ENCODE measurements at places on chromosomes 3 and 15. TPM values are rescaled to one million over a fixed set of nuclear protein-coding genes. Genes with fewer than 3 reads are reported as not detected.

Gene SIDT1
- total RNA-seq = 21.3 TPM

Gene ROBO1
- 3.0 TPM for total RNA-seq

Gene HYAL3
- total RNA-seq = 7.1 TPM

Gene TRPM1
- total RNA-seq = not detected

Gene MAP1A
- total RNA-seq = 1.8 TPM

Gene CHRM5
- not detected for total RNA-seq

Gene IL5RA
- 0.77 TPM for total RNA-seq

Gene IL17RD
- 0.07 TPM for total RNA-seq

- DNase-seq = no peak
Observed at GRCh38 chr3:11932636-11933035, 71.6 kb upstream of the SYN2 start.

DNA sequence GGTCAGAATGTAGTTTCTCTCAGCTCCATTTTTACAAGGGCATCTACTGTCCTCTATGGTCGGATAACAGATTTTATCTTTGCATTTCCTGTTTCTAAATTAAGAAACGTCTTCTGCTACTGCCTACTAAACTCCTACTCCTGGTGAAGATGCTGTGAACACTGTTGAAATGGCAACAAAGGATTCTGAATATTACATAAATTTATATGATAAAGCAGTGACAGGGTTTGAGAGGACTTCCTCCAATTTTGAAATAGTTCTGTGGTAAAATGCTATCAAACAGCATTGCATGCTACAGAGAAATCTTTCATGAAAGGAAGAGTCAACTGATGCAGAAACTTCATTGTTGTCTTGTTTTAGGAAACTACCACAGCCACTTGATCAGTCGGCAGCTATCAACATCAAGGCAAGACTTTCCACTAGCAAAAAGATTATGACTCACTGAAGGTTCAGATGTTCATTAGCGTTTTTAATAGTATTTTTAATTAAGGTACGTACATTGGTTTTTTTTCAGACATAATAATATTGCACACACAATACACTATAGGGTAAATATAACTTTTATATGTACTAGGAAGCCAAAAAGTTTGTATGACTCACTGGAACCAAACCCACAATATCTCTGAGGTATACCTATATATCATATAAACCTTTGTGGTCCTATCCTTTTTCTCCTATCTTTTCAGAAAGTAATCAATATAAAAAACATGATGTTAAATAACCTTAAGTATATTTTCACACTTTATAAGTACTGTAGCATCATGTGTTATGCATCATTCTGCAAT, 156.1 kb downstream of the STAG1 start:
- DNase-seq = no peak

DNA sequence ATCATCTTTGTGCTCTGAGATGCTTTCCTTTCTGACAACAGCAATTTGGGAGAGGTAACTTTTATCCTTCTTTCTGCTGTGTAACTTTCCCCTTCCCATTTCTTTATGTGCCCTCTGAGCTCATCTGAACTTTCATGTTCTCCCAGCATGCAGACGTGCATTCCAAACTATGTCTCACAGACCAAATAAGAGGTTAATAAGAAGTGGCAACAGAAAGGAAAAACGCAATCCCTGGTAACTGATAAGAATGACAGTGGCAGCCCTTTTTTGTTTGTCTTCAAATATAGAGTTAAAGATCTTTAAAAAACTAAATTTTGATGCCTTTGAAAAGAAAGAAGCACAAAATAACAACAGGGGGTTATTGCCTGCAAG, 533.4 kb downstream of the FOXP1 start:
- no peak for DNase-seq

GRCh38 chr3:71005702-71006321, 577.7 kb downstream of the FOXP1 start:
- DNase-seq = no peak

DNA sequence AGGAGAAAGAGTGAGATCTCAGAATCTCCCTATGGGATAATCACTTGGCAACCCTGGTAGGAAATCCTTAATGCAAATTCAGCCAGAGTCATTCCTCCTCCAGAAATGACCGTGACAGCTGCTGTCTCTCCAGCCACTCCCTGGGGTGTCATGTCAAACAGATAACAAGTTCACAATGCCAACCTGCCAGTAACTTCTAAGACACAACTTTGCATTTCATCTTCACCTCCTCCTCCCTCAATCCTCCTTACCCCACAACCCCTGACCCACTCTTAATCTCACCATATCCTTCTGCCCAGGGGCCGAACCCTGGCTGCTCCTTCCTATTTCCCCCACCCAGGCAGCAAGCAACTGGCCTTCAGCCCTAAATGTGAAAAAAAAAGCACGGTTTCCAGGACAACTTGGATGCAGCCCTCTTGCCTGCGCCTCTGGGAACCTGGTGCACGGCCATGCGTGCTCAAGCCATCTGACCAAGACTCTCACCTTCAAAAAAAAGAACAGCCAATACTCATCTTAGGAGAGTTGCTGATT, 166.0 kb downstream of the NTRK3 start:
- no peak for DNase-seq

GRCh38 chr15:66481107-66481856, 16.3 kb downstream of the SNAPC5 start:
- DNase-seq = no peak

GRCh38 chr3:29514912-29515311, 234.0 kb downstream of the RBMS3 start:
- DNase-seq = no peak

DNA sequence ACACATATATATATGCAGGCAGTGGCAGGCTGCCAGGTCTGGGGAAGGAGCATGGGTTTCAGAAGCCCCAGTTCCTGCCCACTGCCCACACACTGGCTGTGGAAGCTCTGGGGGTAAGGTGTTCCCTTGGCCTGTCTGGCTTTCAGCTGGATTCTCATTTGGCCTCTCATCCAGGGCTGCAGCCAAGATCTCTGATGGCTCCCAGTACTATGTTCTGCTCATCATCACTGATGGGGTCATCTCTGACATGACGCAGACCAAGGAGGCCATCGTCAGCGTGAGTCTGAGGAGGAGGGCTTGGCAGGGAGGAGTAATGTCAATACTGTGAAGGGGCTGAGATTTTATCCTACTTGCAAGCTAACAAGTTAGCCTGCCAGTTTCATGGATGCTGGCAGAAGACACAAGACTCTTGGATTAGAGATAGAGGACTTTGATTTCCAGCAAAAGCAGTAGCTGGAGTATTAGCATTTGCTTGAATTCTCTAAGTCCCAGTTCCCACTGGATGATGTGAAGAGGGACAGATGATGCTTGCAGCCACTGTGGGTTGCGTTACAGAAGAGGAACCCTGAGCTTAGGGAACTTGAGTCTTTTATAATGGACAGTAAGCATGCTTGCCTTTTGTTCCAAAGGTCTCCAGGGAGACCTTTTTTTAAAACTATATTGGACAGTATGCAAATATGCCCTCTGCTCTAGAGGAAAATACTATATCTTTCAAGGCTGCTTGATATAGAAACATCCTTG, 5.6 kb upstream of the BRPF1 start:
- DNase-seq = no peak

DNA sequence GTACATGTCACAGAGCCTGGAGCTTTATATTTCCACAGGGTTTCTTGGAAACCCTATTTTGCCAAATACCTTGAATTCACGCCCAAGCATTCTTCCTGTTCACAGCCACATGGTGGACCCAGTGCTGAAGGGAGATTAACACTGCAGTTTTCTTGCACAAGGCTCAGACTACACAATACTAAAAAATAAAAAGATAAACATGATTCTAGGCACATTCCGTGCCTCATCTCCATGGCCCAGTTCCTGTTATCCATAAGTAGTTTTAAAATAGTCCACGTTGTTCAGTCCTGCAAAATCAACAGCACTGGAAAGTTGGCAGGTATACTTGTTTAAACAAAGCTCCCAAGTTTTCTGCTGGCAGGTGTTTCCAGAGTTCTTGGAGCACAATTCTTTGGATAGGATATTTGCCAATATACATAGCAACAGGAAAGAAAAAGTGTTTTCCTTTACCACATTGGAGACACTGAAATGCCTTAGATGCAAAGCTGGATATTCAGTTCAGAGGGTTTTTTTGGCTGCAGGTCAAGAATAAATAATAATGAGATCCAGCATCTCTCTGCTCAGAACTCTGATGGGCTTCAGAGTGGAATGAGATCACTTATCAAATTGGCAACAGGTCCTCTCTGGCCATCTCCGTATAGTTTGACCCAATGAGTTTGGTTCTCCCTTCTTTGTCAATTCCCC, 88.1 kb upstream of the TGFBR2 start:
- DNase-seq = no peak

DNA sequence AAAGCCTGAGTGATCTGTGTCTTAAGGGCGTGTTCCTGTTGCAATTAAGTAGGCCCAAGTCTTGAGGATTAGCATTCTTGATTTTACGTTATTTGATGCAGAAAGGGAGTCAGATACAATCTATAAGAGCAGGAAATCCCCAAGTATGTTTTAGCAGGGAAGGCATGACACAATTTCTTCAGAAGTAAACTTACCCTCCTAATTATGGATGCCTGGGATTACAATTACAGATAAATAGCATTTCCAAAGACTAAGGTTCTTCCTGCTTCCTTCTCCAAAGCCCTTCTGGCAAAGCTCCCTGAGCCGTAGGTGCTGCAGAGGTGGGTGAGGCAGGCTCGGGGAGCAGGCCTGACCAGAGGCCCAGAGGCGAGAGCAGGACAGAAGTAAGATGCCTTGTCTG, 34.9 kb upstream of the ST6GAL1 start:
- DNase-seq = no peak

DNA sequence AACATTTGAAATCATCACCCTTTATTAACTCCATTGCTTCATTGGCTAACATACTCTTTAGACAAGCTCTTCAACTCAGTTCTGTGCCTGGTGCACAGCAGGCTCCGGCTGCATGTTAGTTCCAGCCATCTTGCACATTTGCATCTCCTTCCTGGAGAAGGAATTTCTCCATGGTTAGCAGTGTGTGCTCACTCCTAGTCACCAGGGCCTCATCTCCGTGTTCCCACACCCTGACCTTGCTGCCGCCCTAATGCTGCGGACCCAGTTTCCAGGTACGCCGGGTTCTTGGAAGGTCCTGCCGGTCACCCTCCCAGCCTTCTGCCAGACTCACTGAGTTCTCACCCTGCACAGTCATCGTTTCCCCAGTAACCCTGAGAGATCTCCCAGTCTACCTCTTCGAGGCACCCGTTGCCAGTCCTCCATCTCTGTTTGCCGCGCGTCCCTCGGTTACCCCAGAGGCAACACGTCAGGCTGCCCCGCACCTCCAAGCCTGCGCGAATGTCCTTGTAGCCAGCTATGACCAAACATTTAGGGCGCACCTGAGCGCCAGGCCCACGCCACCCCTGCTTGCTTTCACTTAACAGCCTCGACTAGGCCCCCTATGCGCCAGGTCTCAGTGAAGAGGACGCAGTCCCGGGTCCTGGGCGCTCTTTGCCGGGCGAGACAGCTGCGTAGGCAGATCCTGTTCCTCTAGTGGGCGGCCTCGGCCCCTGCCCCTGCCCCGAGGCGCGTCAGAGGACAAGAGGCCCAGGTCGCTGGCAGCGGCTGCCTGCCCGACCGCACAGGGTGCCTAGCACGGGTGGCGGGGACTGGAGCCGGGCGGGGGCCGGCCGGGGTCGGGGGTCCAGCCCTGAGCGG, 747 bp upstream of the ZNF592 start:
- peak; percentile 77 for DNase-seq

DNA sequence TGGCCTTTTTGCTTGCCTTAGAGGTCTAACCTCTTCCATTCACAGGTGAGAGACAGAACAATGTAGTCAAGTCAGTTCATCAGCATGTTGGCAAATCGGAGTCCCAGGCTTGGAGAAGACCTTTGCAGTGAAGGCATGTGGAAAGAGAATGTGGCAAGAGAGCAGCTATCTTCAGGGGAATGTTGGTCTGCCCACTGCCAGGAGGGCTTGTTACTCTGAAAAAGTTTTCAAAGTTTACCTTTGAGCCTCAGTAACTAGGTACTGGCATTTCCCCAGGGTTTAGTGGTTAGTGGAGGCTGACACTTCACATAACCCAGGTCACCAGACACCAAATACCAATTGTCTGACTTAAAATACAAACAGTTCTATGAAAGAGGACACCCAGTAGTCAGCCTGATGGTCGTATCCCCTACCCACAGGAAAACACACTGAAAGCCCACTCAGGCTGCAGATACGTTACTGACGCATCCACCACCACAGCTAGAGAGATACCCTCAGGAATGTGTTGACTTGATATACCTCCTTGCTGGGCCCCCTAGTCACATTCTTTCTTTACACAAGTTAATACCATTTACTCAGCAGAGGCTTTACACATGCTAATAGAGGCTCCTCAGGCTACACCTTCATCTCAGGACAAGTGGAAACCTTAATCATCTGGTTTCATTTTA, 9.7 kb upstream of the ARID3B start:
- no peak for DNase-seq

GRCh38 chr3:12289524-12289923, 654 bp downstream of the PPARG start:
- DNase-seq = no peak

DNA sequence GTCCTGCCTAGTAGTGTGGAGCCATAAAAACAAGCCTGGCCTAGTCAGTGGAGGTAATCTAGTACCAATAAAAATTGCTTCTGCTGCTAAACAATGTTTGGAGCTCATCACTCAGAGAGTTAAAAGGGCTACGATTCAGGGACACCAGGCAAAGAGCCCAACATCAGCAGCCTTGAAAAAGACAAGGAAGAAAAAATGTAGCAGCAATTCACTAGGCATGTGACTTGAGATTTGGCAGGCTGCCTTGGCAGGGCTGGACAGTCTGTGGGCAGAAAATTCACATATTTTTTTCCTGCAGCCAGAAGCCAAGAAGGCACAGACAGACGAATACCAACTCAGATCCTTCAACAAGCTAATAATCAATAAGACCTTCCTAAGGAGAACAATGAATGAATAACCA, 47.2 kb downstream of the IGSF11 start:
- DNase-seq = no peak

GRCh38 chr3:188053710-188054380, 100.1 kb upstream of the LPP start:
- no peak for DNase-seq

DNA sequence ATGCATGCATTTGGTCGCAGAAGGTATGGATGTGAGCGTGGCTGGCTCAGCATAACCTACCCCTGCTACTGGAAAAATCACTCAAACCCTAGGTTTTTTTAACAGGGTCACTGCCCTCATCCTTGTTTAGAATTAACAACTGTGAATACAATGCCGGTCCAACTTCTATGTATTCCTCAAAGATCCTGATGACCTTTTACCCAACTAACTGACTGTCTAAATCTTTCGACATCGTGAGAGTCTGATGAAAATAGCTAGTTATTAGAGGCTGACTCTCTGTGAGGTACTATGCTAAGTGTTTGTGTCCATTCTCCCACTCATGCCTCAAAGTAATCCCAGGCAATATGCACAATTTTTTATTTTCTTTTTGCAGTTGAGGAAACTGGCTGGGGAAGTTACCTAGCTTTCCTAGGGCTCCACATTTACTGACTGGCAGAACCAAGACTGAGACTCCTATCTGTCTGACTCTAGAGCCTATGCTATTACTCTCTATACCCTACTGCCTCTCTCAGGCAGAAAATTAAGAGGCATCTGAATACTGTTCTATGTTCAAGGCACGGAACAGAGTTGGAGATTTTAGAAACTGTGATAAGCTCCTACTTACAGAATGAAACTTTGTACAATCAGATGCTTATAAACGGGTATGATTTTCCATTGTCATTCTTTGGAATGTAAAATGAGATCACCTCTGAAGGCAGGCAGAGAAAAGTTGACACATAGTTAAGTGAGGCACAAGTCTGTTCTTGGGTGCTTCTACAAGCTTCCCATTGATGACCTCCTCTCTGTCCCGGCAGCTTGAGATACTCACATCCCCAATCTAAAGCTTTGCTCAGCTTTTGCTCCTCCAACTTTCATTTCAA, 56.4 kb downstream of the FILIP1L start:
- DNase-seq = no peak
